Activated CD4-positive, alpha-beta T cell treated with anti-CD3 and anti-CD28 coated beads for 36 hours (primary cell): ENCODE measurements at places on chromosomes 6 and 20. TPM values are rescaled to one million over a fixed set of nuclear protein-coding genes. Genes with fewer than 3 reads are reported as not detected.

Gene ERVFRD-1
- total RNA-seq = not detected

Gene GPR63
- 1.3 TPM for total RNA-seq

Gene DAAM2
- total RNA-seq = not detected

Gene SLC24A3
- total RNA-seq = not detected

Gene REM1
- not detected for total RNA-seq
